Prostate gland (tissue), 2 donors: ENCODE measurements at places on chromosomes 12 and 14. TPM values are rescaled to one million over a fixed set of nuclear protein-coding genes. Genes with fewer than 3 reads are reported as not detected.

DNA sequence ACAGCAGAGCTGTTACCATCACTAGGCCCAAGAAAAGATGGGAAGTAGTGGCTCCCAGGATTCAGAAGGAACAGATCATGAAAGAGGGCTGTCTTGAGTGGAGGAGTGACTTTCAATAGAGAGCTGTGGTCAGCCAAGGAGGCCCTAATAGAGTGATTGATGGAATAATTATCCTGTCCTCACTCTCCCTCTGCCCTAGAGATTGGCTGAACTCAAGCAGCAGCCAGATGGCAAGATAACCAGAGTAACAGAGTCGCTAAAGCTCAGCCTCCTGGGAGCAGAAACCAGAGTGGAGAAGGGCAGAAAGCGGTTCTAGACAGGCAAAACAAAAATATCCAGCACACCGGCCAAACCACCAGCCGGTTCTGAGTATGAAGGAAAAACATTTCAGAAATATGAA lies 23.1 kb downstream of the GMFB start:
- H3K4me3 ChIP-seq, result no peak overlapping the region
- no peaks in the 10 kb centered on the region for H3K4me1 ChIP-seq
- no peak overlapping the region for H3K27ac ChIP-seq
- H3K27me3 ChIP-seq, result no peaks in the 10 kb centered on the region

DNA sequence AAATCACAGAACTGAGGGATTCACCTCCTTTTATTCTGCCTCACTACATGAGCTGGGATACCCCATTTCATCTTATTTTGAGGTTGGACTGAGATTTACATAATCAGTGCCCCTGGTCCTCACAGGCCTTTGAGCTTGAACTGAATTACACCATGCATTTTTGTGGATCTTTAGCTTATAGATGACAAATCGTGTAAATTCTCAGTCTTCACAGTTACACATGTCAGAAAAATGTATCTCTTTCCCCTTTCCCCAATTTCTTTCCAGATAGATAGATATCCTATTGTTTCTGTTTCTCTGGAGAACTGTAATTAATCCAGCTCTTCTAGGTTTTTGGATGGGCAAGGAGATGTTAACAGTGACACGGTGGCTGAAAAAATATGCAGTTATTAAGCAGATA lies 1778.9 kb upstream of the SEL1L start:
- DNase-seq, result no peak
- H3K27ac ChIP-seq, result no peak overlapping the region

Gene TAS2R13
- total RNA-seq, result 1.1 TPM

DNA sequence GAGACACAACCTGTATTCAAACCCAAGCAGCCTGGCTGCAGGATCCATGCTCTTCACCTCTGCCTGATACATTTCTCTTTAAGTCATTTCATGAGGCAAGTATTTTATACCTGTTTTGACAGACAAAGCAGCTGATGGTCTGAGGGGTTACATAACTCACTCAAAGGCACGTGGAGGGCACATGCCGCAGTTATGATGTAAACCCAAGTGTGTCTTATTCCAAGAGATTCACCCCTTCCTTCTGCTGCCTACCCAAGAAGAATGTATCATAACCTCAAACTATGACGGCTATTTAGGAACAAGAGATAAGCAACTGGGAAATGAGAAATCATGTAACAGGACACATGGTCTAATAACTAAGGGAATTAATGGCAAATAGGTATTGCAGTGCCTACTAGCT lies 329.8 kb upstream of the TMPO start:
- no peaks in the 10 kb centered on the region for H3K4me1 ChIP-seq
- no peak overlapping the region for H3K27ac ChIP-seq
- no peak for DNase-seq

DNA sequence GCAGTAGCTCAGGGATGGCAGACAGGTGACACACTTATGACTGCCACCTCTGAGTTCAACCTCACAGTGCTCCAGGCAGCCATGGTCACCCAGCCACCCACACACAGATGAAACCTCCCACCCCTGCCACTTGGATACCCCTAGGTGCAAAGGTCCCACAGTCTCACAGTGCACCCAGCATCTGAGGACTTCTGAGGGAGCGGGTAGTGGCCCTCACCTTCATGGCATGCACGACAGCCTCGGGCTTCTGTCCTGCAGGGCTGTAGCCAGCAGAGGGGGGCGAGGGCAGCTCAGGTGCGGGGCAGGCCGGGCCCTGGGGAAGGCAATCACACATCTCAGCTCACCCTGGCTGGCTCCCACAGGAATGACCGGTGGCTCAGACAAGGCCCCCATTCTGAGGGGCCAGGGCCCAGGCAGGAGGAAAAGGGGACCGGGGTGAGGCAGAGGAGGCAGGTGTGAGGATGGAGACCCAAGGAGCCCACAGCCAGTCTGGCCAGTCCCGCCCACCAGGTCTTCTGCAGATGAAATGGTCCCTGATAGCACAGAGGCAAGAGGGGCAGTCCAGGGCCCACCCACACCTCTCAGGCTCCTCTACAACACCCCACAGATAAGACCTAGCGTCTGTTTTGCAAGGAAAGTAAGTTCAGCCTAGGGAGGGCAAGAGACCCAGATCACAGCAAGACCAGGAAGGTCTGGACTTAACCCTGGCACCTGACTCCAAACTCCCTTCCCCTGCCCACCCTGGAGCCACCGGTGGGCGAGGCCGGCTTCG lies 35.8 kb downstream of the CCNK start:
- no peak overlapping the region for H3K27ac ChIP-seq
- DNase-seq, result no peak
- no peak overlapping the region for H3K4me3 ChIP-seq
- no peaks in the 10 kb centered on the region for H3K27me3 ChIP-seq

GRCh38 chr14:24913746-24914145 lies 136.2 kb downstream of the STXBP6 start:
- H3K27me3 ChIP-seq, result no peaks in the 10 kb centered on the region
- H3K4me1 ChIP-seq, result peaks cover 5% of the 10 kb centered on the region
- H3K4me3 ChIP-seq, result no peak overlapping the region
- no peaks in the 10 kb centered on the region for H3K36me3 ChIP-seq
- no peak overlapping the region for H3K27ac ChIP-seq
- no peak for DNase-seq

Gene FNTB
- total RNA-seq, result 46.2 TPM

- DNase-seq, result no peak
- no peaks in the 10 kb centered on the region for H3K27me3 ChIP-seq
- no peaks in the 10 kb centered on the region for H3K4me1 ChIP-seq
- no peak overlapping the region for H3K4me3 ChIP-seq
- H3K36me3 ChIP-seq, result no peaks in the 10 kb centered on the region
These were observed 150.0 kb upstream of the FRMD6 start for GRCh38 chr14:51501746-51502145.

DNA sequence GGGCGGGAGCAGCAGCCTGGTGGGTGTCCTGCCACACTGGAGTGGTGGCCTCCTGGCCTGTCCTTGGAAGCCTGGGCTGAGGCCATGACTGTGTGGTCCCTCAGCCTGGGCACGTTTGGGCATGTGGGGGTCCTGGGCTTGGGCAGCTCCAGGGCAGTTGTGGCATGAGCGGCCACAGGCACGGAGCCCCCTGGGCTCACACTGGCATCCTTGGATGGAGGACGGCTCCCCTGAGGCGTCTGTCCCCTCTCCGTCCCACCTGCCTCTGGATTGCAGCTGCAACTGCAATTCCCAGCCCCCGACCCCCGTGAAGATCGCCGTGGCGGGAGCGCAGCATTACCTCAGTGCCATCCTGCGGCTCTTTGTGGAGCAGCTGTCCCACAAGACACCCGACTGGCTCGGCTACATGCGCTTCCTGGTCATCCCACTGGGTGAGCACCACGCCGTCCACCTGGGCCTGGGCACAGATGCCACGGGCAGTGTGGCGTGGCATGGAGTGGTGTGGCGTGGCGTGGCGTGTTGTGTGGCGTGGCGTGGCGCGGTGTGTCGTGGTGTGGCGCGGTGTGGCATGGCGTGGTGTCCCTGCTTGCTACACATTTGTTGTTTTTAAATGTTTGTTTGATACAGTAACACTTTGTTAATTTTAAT lies 15.1 kb upstream of the TEX22 start:
- H3K36me3 ChIP-seq, result no peaks in the 10 kb centered on the region
- no peaks in the 10 kb centered on the region for H3K27me3 ChIP-seq
- no peak overlapping the region for H3K27ac ChIP-seq
- no peak for DNase-seq
- no peak overlapping the region for H3K4me3 ChIP-seq

- no peak for DNase-seq
- H3K36me3 ChIP-seq, result no peaks in the 10 kb centered on the region
- no peaks in the 10 kb centered on the region for H3K27me3 ChIP-seq
- H3K4me3 ChIP-seq, result no peak overlapping the region
- H3K27ac ChIP-seq, result no peak overlapping the region
- no peaks in the 10 kb centered on the region for H3K4me1 ChIP-seq
These were observed 352.0 kb downstream of the BCAT1 start for GRCh38 chr12:24596768-24597388.

GRCh38 chr12:24534622-24535021 lies 414.3 kb downstream of the BCAT1 start:
- no peak for DNase-seq
- no peaks in the 10 kb centered on the region for H3K4me1 ChIP-seq
- H3K36me3 ChIP-seq, result no peaks in the 10 kb centered on the region
- H3K27ac ChIP-seq, result no peak overlapping the region
- no peaks in the 10 kb centered on the region for H3K27me3 ChIP-seq

- no peak for DNase-seq
- no peak overlapping the region for H3K4me3 ChIP-seq
- no peak overlapping the region for H3K27ac ChIP-seq
- H3K4me1 ChIP-seq, result no peaks in the 10 kb centered on the region
These were observed 653.9 kb upstream of the TMEM132C start for GRCh38 chr12:127613056-127613455.

GRCh38 chr12:4407136-4407535 lies 27.6 kb upstream of the FGF23 start:
- no peak overlapping the region for H3K4me3 ChIP-seq
- H3K4me1 ChIP-seq, result no peaks in the 10 kb centered on the region
- no peak for DNase-seq
- H3K27me3 ChIP-seq, result no peaks in the 10 kb centered on the region

GRCh38 chr14:59585891-59586554 lies 9.4 kb upstream of the CCDC175 start:
- no peak overlapping the region for H3K27ac ChIP-seq
- H3K36me3 ChIP-seq, result no peaks in the 10 kb centered on the region
- H3K4me1 ChIP-seq, result no peaks in the 10 kb centered on the region
- no peak overlapping the region for H3K4me3 ChIP-seq
- no peak for DNase-seq

Gene FAM186B
- 0.23 TPM for total RNA-seq

DNA sequence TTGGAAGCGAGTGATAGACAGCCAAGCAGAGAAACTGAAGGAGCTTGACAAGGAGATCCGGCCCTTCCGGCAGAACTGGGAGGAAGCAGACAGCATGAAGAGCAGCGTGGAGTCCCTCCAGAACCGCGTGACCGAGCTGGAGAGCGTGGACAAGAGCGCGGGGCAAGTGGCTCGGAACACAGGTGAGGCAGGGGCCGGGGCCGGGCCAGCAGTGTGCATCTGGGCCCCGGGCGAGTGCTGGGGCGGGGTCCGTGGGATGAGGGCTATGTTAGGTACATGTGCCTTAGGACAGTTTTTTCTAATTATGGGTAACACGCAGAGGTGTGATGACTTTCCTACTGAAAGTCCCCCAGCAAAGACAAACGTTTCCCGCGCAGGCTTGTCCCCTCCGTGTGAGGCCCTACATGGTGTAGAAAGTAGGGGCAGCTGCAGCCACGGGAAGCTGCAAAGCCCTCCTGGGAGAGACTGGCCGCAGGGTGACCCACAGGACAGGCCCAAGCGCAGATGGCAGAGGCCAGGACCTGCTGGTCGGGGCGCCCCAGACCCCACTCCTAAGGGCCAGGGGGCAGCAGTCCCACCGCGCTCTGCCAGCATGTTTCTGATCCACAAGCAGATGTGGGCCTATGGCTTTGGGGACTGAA lies 19.1 kb upstream of the AMN start:
- no peak overlapping the region for H3K27ac ChIP-seq
- H3K36me3 ChIP-seq, result no peaks in the 10 kb centered on the region
- no peak overlapping the region for H3K4me3 ChIP-seq
- no peaks in the 10 kb centered on the region for H3K27me3 ChIP-seq
- H3K4me1 ChIP-seq, result no peaks in the 10 kb centered on the region
- DNase-seq, result no peak

Gene PLD4
- total RNA-seq, result 1.2 TPM

Gene RAD51AP1
- 7.6 TPM for total RNA-seq

DNA sequence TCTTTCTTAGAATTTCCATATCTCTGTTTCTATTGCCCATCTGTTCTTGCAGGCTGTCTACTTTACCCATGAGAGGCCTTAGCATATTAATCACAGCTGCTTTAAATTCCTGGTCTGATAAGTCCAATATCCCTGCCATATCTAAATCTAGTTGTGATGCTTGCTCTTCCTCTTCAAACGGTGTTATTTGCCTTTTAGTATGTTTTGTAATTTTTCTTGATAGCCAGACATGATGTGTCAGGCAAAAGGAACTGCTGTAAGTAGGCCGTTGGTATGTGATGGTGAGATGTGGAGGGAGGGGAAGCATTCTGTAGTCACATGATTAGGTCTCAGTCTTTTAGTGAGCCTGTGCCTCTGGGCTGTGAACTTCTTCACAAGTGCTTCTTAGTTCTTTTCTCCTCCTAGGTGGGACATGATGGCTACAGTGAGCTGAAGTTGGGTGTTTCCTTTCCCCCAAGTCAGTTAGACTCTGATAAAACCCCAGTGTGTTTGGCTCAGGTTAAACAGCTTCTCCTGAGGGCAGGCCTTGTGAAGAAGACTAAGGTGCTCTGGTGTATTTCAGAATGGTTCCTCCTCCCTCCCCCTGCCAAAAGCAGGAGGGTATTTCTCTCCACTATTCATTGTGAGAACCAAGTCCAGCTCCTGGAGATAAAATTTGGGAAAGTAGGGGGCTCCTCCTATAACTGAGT lies 195.9 kb upstream of the PARP11 start:
- H3K36me3 ChIP-seq, result no peaks in the 10 kb centered on the region
- H3K27me3 ChIP-seq, result no peaks in the 10 kb centered on the region
- H3K27ac ChIP-seq, result no peak overlapping the region
- DNase-seq, result no peak
- H3K4me1 ChIP-seq, result no peaks in the 10 kb centered on the region

- no peaks in the 10 kb centered on the region for H3K36me3 ChIP-seq
- H3K27me3 ChIP-seq, result no peaks in the 10 kb centered on the region
- no peak for DNase-seq
- no peak overlapping the region for H3K4me3 ChIP-seq
These were observed 4.9 kb upstream of the ESRRB start for GRCh38 chr14:76371066-76371465.

Gene OAS1
- 14.2 TPM for total RNA-seq

DNA sequence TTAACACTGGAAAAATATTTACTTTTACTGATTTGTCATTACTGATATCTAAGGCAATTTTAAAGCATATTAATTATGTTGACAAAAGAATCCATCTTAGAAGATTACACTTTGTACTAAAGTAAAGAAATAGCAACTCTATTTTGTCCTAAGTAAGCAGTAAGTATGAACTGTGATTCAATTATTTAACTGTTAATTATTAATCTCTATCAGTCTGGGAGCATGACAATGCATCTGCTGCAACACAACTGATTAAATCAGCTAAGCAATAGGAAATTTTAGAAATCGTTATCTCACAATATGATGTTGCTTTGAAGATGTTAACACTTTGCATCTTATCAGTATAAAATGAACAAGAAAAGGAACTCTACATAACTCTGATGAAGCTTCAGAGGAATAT lies 172.3 kb downstream of the DPY19L2 start:
- no peaks in the 10 kb centered on the region for H3K36me3 ChIP-seq
- H3K27ac ChIP-seq, result no peak overlapping the region
- H3K4me1 ChIP-seq, result peaks cover 4% of the 10 kb centered on the region
- no peaks in the 10 kb centered on the region for H3K27me3 ChIP-seq
